Activated naive CD8-positive, alpha-beta T cell treated with anti-CD3 and anti-CD28 coated beads for 36 hours (primary cell): ENCODE measurements at places on chromosomes 12 and 14. TPM values are rescaled to one million over a fixed set of nuclear protein-coding genes. Genes with fewer than 3 reads are reported as not detected.

- no peak for DNase-seq
Measured at GRCh38 chr14:51463461-51463860, 188.2 kb upstream of the FRMD6 start.

DNA sequence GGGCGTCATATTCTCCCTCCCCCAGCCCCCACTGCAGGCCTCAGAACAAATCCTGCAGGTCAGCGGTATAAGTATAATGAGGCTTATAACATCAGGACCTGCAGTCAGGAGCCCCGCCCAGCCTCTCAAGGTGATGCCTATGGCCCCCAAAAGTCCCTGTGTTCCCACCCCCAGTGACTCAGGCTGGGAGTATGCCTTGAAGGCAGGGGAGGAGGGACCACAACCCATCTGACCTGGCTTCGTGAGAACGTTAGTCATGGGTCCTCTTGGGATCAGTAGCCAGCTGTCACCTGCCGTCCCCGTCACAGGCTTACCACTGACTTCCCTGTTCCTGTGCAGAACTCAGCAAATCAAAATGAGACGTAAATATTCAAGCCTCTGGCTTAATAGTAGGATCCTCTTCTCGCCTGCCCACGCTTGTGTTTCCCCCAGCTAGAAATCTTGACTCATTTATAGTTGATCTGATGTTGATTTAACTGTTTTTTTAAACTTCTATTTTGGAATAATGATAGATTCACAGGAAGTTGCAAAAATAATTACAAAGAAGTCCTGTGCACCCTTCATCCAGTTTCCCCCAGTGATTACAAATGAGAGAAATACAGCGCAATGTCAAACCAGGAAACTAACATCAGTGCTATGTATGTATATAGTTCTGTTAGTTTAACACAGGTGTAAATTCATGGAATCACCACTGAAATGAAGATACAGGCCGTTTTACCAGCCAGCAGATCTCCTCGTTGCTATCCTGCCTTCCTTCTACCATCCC is 107.5 kb downstream of the ADGRD1 start:
- no peak for DNase-seq

SERPINA5 gene
- not detected for total RNA-seq

POMT2 gene
- total RNA-seq, result 14.2 TPM

RNF10 gene
- total RNA-seq, result 142 TPM

TOMM20L gene
- total RNA-seq, result not detected

DNA sequence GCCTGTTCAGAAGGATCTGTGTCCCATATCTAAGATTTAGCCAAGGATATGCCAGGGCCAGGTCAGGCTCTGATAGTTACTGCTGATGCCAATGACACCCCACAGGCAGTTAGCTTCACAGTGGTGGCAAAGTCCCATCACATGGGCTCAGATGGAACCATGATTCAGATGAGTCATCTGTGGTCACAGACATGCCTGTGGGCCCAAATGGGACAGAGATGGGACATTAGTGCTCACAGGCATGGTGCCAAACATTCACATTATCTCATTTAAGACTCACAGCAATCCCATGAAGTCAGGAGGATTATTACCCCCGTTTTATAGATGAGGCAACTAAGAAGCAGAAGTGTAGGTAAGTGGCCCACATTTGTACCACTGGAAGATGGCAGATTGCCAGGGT is 207.8 kb downstream of the DPF3 start:
- no peak for DNase-seq

DNA sequence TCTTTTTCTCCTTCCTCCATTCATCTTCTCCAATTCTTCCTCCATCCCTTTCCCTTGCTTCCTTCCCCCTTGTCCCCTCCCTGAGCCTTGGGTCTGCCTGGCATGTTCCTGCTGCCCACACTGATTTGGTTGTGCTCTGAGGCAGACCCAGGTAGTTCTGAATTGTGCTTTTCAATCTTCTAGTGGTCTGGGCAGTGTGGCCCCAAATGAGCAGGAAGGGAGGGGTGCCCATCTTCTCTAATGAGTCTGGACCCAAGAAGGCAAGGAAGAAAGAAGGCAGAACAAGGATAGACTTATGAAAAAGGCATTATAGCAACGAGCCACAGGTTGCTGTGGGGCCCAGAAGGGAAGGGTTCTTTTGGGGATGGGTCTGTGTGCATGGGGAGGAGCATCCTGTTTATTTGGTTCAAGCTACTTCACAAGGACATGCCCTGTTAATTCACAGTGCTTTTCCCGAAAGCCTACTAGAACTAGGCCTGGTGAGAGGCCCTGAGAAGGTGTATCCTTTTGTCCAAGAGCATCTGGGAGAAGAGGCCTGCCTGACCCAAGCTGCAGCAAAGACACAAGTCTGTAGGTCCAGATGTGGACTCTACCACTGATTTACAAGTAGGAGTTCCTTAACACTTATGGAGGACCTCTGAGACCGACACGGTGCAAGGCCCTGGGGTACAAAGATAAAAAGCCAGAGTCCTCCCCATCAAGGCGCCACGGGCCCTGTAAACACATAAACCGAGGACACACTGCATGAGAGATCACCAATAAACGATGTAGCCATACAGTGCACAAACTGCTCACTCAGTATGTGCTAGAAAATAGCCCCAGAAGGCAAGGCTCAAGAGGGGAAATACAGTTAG is 1.1 kb upstream of the SUSD6 start:
- no peak for DNase-seq

DNA sequence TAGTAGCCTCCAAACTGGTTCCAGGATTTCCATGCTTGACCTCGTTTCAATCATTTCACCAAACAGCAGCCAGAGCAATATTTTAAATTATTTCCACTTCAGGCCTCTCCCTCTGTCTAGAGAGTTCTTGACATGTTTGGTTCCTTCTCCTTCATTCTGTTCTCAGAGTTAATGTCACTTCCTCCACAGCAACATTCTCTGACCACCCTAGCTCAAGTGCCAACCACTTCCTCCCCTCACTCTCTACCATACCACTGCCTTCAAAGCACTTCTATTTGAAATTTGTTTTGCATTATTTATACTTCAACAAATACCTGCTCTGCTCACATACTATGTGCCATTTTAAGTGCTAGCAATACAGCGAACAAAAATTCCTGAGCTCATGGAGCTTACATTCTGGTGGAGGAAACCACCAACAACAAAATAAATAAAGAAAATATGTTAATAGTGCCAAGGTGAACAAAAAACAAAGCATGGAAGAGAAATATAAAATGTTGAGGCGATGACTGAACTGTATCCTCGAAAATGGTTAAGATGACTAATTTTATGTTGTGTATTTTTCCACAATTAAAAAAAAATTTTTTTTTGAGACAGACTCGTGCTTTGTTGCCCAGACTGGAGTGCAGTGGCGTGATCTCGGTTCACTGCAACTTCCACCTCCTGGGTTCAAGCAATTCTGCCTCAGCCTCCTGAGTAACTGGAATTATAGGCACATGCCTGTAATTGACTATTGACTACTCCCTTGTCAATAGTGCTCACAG is 17.3 kb downstream of the BAZ1A start:
- DNase-seq, result no peak

NINJ2 gene
- 1.4 TPM for total RNA-seq

DNA sequence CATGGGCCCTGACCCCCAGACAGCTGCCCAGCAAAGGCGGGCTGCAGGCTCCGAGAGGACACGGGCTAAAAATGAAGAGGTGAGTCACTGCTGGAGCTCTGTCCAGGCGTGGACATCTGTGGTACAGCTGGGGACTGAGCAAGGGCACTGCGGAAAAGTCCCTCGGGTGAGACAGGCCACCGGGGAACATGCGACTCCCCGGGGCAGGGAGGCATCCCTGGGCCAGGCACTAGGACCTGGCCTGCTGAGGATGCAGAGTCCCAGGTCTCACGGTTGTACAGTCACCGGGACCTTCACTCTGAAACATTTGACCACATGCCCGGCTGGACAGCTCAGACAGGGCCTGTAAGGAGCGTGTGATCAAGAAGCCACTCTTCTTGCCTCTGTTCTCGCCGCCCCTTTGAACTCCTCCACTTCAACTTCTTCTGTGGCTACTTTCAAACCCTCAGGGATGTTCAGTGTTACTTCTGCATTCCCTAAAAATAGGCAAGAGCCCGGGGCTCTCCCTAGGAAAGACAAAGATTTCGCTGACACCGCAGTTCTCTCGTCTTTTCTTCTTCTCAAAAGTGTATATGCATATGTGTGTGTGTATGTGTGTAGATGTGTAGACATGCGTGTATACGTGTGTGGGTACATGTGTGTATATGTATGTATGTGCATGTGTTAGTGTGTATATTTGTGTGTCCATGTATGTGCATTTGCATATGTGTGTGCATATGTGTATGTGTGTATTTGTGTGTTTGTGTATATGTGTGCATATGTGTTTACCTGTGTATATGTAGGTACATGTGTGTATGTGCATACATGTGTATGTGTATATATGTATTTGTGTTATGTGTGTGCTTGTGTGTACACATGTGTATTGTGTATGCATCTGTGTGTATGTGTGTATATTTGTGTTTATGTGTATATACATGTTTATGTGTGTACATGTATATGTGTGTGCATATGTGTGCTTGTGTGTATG is 5.0 kb upstream of the RFLNA start:
- DNase-seq, result no peak

- DNase-seq, result peak; percentile 10
Measured at GRCh38 chr14:44316647-44317440, 190.2 kb downstream of the FSCB start.

CFAP54 gene
- total RNA-seq, result 0.26 TPM

DNA sequence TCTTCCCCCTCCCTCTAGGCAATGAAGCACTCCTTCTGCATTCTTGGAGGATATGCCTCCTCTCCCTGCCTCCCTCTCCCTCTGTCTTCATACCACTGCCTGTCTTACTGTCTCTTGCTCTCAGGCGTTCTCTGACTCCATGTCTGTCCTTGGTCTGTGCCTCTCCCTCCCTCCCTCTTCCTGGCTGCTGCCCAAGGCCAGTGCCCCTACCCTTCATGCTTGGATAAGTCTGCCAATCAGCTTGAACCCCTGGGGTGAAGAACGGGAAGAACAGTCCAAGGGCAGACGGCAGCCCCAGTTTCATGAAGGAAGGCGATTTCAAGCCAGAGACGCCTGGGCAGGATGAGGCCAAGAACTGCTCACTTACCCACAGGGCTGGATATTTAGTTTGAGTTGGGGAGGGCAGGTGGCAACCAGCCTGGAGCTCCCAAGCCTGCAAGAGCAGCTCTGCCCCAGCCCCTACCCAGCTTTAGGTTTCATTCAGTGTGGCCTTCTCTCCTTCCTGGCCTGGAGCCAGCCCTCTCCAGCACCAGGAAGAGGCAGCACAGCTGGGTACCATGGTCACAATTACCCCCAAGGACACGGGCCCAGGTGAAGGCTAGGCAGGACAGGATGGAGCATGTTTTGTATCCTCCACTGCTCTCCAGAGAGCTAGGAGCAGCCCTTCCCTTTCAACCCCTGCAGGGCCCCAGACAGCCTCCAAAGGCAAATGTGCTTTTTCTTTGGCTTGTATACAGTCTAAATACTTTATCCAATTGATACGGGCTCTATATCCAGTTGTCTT is 35.8 kb upstream of the LTBP2 start:
- DNase-seq, result no peak

APOF gene
- total RNA-seq, result not detected

DNA sequence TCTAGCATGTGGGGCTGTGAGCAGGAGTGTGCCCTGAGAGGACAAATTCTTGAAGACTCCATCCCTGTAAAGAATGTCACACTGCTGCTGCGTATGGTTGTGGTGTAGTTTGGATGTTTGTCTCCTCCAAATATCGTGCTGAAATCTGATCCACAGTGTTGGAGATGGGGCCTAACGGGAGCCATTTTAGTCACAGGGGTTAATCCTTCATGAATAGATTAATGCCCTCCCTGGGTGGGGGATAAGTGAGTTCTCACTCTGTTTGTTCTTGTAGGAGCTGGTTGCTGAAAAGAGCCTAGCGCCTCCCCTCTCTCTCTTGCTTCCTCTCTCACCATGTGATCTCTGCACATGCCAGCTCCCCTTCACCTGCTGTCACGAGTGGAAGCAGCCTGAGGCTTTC is 94.5 kb upstream of the VASH1 start:
- DNase-seq, result no peak
